Liver (tissue), 10 donors: ENCODE measurements at places on chromosomes 1 and 21. TPM values are rescaled to one million over a fixed set of nuclear protein-coding genes. Genes with fewer than 3 reads are reported as not detected.

PTPRC gene
- total RNA-seq = 25.2 TPM

DNA sequence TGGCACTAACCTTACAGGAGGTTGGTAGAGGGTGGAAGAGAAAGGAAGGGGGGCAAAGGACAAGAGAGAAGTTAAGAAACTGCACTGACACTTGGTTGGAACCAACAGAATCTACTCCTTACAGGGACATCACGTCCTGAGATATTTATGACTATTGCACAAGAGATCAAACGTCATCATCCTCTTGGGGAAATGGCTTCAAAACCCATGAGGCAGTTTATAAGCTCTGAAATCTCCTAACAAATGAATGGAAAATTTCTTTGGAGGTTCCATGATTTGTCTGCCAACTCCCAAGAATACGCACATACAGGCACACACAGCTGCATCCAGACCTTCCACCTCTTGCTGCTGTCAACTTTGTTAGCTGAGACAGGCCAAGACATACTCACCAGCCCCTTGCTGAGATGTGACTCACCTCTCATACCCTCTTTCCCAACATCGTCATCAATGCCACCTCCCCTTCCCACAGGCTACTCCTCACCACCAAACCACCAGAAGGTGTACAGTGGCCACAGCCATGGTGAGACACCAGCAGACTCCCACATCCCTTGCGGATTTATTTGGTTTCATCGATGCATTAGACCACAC is 135.5 kb downstream of the SETD4 start:
- no peak overlapping the region for H3K27ac ChIP-seq
- H3K4me1 ChIP-seq = no peaks in the 10 kb centered on the region
- H3K36me3 ChIP-seq = no peaks in the 10 kb centered on the region
- no peak overlapping the region for H3K4me3 ChIP-seq
- no peaks in the 10 kb centered on the region for H3K27me3 ChIP-seq

- no peaks in the 10 kb centered on the region for H3K27me3 ChIP-seq
- DNase-seq = peak; percentile 61
- H3K36me3 ChIP-seq = no peaks in the 10 kb centered on the region
- H3K4me3 ChIP-seq = peak overlapping the region; percentile 89
- H3K27ac ChIP-seq = peak overlapping the region; percentile 98
- no peaks in the 10 kb centered on the region for H3K4me1 ChIP-seq
Measured at GRCh38 chr1:8816831-8817411, 519 bp downstream of the RERE start.

- no peak for DNase-seq
- H3K4me3 ChIP-seq = no peak overlapping the region
- no peaks in the 10 kb centered on the region for H3K4me1 ChIP-seq
- H3K27ac ChIP-seq = no peak overlapping the region
Measured at GRCh38 chr1:203871114-203871880, 9.9 kb downstream of the SNRPE start.

- no peak overlapping the region for H3K27ac ChIP-seq
- H3K4me1 ChIP-seq = no peaks in the 10 kb centered on the region
- DNase-seq = no peak
- H3K27me3 ChIP-seq = no peaks in the 10 kb centered on the region
Measured at GRCh38 chr1:241779897-241780296, 68.1 kb upstream of the EXO1 start.

GRCh38 chr1:27284425-27285273 is 37.3 kb upstream of the TMEM222 start:
- no peak overlapping the region for H3K27ac ChIP-seq
- no peaks in the 10 kb centered on the region for H3K4me1 ChIP-seq
- peak; percentile 90 for DNase-seq
- H3K36me3 ChIP-seq = no peaks in the 10 kb centered on the region
- H3K4me3 ChIP-seq = no peak overlapping the region
- H3K27me3 ChIP-seq = no peaks in the 10 kb centered on the region

GRCh38 chr1:30400507-30400906 is 322.9 kb downstream of the MATN1 start:
- H3K36me3 ChIP-seq = no peaks in the 10 kb centered on the region
- H3K4me1 ChIP-seq = no peaks in the 10 kb centered on the region
- no peak for DNase-seq
- no peaks in the 10 kb centered on the region for H3K27me3 ChIP-seq
- H3K27ac ChIP-seq = no peak overlapping the region

- no peak for DNase-seq
- H3K4me3 ChIP-seq = no peak overlapping the region
- peaks cover 2% of the 10 kb centered on the region for H3K4me1 ChIP-seq
- no peaks in the 10 kb centered on the region for H3K27me3 ChIP-seq
- peaks cover 13% of the 10 kb centered on the region for H3K36me3 ChIP-seq
- no peak overlapping the region for H3K27ac ChIP-seq
Measured at GRCh38 chr1:156717351-156717750, 10.9 kb upstream of the METTL25B start.

DNA sequence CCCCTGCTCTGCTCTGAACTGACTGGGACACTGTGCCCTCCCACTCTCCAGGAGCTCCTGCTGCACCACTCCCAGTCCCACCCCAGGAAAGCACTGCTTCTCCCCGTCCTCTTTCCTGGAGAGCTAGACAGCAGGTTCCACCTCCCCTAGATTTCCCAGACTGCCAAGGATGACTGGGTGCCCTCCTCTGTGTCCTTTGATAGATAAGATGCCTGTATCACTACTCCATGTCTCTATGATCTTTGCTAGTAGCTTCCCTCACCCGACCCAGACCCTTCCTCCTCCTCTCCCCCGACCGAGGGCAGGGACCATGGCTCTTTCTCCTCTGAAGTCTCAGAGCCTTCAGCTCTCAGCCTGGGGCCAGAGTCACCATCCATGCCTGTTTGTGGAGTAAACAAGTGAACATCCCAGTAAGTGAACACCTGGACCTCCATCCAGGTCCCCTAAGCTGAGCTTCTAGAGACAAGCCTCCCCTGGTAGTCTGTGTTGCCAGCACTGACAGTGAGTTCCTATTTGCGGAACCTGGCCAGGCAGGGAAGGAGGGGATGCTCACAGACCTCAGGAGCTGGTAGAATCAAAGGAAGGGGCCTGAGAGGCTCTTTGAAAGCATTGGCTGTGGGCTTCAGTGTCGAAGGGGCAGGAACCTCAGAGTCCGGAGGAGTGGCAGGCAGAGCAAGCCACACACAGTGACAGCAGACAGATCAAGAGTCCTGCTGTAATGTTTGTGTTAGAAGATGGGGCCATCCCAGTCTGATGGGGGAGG is 104.0 kb downstream of the PAX7 start:
- no peak for DNase-seq
- H3K4me1 ChIP-seq = no peaks in the 10 kb centered on the region

RGS8 gene
- total RNA-seq = not detected

GRCh38 chr1:243513726-243514491 is 258.1 kb downstream of the SDCCAG8 start:
- H3K36me3 ChIP-seq = no peaks in the 10 kb centered on the region
- H3K27ac ChIP-seq = no peak overlapping the region
- no peaks in the 10 kb centered on the region for H3K27me3 ChIP-seq
- DNase-seq = no peak
- H3K4me1 ChIP-seq = no peaks in the 10 kb centered on the region
- H3K4me3 ChIP-seq = no peak overlapping the region

AMY2A gene
- total RNA-seq = not detected

FCGR2B gene
- 7.9 TPM for total RNA-seq

TENT5C gene
- 200 TPM for total RNA-seq

GRCh38 chr1:54475357-54475881 is 69.2 kb upstream of the SSBP3 start:
- no peaks in the 10 kb centered on the region for H3K27me3 ChIP-seq
- H3K36me3 ChIP-seq = no peaks in the 10 kb centered on the region
- DNase-seq = no peak

DNA sequence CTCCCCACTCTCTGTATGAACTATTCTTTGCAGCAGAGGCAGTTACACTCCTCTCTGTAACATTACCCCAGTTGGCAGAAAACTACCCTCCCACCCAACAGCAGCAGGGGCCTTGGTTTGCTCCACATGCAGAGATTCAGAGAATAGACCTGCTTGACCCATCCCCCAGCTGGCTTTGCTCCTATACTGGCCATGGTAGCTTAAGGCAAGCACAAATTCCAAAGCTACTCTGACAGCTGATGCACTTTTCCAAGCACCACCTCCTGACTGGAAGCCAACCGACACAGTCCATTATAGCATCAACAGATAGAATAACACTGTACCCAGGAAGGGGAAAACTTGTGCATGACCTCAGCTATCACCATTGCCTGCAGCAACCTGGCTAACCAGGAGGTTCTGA is 846.5 kb upstream of the NCAM2 start:
- H3K4me3 ChIP-seq = no peak overlapping the region
- H3K4me1 ChIP-seq = no peaks in the 10 kb centered on the region
- H3K27ac ChIP-seq = no peak overlapping the region
- H3K27me3 ChIP-seq = no peaks in the 10 kb centered on the region

- H3K27ac ChIP-seq = no peak overlapping the region
- no peaks in the 10 kb centered on the region for H3K27me3 ChIP-seq
- no peaks in the 10 kb centered on the region for H3K4me1 ChIP-seq
- H3K36me3 ChIP-seq = no peaks in the 10 kb centered on the region
- no peak overlapping the region for H3K4me3 ChIP-seq
- no peak for DNase-seq
Measured at GRCh38 chr1:211343607-211344006, 17.0 kb downstream of the TRAF5 start.

DNA sequence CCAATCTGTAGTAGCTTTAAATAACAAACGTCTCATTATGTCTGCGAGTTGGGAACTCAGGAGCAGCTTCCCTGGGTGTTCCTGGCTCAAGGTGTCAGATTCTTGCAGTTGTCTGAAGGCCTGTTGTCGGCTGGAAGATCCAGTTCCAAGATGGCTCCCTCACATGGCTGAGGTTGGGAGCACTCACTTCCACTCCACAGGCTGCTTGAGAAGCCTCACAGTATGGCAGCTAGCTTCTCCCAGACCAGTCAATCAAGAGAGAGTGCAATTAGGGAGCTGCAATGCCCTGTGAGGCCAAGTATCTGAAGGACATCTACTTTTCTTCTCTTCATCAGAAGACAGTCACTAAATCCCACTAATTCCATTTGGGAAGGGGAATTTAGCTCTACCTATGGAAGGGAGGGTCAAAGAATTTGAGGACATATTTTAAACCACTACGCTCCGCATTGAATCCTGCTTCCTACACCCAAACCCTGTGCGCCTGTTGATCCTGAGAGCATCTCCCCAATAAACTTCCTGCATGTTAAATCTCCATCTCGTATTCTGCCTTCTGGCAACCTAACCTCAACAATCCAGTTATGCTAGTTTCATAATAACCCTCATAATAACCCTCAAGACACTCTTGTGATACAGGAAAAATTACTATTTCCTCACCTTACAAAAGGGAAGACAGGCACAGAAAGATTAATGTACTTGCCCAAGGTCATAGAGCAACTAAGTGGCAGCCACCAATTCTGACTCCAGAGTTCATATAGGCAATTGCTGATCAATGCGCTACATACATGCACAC is 3.6 kb upstream of the VPS26C start:
- H3K4me1 ChIP-seq = peaks cover 3% of the 10 kb centered on the region
- H3K27ac ChIP-seq = no peak overlapping the region
- H3K4me3 ChIP-seq = no peak overlapping the region
- no peaks in the 10 kb centered on the region for H3K27me3 ChIP-seq
